Cortex of kidney (tissue), 1 donor: ENCODE measurements at places on chromosomes 13 and 19.

DNA sequence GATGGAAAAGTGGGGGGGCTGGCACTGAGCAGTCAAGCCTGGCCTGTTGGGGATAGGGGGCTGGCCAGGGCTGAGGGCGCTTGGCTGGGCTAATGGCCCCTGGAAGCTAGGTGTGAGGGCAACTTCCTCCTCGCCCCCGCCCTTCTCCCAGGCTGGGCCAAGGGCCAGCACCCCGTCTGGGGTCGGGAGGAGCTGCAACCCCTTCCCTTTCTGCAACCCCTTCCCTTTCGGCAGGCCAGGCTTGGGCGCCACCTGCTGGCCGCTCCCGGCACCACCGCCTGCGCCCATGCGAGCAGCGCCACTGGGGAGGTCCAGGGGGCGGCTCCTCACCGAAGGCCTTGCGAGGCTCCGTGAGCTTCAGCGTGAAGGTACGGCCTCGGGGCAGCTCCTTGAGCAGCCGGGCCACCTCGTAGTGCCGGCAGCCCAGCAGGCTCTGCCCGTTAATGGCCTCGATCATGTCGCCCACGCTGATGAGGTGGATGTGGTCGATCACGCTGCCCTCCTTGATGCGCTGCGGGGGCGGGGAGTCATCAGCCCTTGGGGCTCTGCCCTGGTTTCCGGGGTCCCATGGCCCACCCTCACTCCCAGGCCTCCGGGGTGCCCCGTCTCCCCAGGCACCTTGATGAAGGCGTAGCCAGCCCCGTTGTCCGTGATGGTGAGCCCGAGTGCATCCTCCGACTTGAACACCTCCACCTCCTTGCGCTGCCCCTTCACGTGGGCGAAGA, 5.0 kb upstream of the PTGER1 start:
- DNase-seq, result no peak

DNA sequence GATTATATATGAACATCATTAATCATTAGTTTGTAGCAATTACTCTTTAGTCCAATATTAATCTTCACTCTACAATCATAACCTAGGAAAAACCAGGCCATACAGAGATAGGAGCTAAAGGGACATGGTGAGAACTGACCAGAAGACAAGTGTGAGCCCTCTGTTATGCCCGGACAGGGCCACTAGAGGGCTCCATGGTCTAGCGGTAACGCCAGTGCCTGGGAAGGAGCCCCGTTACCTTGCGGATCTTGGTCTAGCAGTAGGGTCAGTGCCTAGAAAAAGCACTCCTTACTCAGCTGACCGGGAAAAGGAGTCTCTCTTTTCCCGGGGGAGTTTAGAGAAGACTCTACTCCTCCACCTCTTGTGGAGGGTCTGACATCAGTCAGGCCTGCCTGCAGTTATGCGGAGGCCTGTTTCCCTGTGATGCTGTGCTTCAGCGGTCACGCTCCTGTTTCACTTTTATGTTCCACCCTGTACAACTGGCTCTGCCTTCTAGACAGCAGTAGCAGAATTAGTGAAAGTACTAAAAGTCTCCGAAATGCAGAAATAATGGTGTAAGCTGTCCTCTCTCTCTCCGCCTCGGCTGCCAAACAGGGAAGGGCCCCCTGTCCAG, 13.8 kb downstream of the OR7D4 start:
- DNase-seq, result no peak

DNA sequence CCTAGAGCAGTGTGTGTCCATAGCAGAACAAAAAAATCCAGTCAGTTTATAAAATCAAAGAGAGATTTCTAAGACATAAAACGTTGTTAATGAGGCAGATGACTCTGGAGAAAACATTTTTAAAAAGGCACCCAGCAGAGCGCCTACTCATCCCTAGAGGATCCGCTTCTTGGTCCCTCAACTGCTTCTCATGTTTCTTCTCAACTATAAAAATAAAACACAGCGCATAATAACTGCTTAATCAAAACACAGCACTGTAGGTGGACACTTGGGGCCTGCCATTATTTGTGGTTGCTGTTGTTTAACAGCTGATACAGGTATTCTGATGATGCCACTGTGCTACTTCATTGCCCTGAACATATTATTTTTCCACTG, 347.9 kb downstream of the FGF9 start:
- no peak for DNase-seq

GRCh38 chr13:63838366-63839110, 2422.9 kb upstream of the PCDH20 start:
- no peak for DNase-seq

DNA sequence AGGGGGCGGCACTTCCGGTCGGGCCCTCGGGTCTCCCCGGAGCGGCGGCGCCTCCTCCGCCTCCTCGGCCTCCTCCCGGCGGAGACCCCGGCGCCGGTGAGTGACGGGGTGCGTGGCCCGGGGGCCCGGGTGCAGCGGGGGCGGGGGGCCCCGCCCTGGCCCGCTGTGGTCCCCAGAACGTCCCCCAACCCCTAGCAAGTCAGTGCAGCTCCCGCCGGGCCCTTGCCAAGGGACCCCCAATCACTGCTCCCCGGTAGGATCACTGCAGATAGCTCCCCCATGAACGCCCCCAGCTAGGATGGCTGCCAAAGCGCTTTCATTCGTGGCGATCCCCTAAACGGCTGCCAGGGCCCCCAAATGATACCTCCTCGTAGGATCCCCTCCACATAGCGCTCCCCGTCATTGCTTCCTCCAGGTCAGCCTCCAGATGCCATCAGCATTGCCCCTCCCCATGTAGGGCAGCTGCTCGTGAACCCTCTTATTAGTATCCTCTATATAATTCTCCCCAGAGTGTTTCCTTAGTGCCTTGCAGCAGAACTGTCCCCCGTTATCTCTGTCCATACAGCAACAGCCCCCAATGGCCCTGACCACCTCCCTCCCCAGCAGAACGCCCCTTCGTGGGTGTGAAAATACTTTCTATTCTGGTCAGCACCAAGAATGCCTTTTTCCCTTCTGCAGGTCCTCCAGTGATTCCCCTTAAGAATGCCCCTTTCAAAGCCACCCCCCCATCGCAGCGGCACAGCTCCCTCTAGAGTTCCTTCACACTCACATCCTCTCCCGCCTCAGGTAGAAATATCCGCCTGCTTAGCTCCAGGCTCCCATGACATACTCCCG, at the start of gene ZNF865:
TSS of gene ZNF865 (plus strand) at position 11 of the 834 bp plus-strand sequence. CDS start 7,972 bp downstream, outside the sequence.
- no peak for DNase-seq

DNA sequence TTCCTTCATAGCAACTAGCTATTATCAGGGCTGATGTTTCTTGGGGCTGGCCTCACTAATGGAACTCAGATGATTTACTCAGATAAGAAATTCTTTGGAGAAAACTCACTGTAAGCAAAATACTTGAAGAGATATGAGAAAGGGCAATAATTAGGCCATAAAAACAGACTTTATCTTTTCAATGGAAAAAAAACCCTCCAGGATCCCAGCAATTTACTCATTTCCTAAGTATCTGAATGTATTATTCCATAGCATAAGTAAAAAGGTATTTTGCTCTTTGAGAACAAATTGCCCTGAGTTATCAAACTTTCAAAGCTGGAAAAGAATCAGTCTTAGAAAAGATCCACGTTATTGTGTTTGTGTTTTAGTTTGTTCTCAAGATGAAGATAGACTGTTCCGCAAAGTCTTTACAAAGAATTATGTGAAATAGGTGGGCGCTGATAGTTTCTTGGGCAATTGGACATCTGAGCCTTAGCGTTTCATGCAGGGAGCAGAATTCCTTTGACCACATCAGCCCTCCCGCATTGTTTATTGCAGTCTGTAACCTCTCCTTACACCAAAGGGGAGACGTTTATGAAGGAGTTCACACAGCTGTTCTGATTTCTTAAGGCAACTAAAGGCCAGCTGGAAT, 29.1 kb upstream of the CSNK1A1L start:
- DNase-seq, result no peak

GRCh38 chr13:77876176-77876575, 42.5 kb downstream of the EDNRB start:
- DNase-seq, result no peak

GRCh38 chr13:37360556-37360955, 238.0 kb downstream of the POSTN start:
- DNase-seq, result no peak

DNA sequence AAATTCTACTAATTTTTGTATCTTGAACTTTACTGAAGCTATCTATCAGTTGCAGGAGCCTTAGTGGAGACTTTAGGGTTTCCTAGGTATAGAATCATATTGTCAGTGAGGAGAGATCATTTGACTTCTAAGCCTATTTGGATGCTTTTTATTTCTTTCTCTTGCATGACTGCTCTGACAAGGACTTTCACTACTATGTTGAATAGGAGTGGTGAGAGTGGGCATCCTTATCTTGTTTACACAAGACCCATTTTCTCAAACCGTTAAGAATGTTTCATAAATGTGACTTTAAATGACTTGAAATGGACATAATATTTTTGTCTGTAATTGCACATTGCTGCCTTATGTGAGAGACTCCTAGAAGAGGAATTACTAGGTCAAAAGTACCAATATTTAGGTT, 17.9 kb upstream of the CSNK1A1L start:
- DNase-seq, result no peak

DNA sequence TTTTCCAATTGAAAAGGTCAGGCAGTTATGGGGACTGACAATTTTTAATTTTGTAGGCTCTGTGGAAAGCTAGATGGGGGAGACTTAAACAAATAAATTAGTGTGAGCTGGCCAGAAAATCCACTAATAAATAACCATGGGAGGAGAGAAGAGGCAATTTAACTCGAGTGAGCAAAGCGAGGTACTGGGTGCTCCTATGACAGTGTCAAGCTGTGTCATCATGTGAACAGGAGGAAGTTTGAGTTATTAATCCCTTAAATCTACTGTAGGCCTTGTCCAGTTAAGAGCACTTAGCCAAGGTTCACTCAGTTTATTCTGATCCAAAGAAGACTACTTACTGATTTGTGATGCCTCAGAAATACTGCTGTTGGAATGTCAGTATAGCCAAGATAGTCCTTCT, 122.8 kb downstream of the OXGR1 start:
- no peak for DNase-seq

DNA sequence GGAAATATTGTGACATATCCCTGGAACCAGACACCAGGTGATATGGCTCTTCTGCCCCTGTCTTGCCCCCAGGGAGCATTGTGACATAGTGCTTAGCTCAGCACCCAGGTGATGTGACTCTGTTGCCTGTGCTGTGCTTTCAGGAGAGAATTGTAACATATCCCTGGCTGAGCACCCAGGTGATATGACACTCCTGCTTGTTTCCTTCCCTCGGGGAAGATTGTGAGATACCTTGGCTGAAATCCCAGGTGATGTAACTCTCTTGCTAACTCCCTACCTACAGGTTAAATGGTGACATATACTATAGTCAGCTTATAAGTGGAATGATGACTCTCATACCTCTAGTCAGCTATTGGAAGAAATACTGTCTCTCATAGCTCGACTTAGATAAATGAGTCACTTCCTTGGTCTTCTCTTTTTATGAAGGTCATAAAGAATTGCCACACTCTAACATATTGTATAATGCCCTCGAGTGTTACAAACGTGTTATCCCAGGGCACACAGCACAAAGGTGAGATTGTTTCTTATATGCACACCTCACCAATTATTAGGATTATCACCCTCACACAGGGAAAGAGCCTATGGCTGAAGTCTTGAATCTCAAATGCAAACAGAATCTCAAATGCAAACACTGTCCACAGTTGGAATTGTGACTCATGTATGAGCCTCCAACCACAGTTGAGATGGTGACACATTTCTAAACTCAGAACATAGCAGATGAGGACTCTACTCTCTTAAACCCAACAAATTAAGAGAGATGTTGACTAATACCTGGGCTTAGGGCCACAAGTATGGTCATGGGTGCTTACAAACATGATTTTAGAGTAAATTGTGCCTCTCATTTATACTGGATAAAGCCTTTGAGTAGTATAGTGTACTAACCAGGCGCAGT, 32.7 kb upstream of the ZNF254 start:
- DNase-seq, result no peak

DNA sequence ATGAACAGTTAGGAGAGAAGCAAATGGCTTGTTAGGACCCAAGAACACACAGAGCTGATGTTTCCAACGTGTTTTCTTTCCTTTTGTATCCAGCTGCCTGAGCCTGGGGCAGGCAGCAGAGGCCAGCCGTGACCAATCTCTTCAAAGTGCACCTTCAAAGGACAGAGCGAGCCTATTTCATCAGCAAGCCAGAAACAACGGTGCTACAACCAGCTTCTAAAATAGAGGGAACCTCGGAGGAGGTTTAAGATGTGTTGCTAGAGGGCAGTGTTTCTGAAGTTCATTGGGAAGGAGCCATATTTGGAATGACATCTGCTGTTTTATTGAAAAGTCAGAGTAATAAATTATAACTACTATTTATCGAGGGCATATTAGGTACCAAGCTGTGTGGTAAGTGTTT, 56.2 kb upstream of the RFC3 start:
- no peak for DNase-seq

DNA sequence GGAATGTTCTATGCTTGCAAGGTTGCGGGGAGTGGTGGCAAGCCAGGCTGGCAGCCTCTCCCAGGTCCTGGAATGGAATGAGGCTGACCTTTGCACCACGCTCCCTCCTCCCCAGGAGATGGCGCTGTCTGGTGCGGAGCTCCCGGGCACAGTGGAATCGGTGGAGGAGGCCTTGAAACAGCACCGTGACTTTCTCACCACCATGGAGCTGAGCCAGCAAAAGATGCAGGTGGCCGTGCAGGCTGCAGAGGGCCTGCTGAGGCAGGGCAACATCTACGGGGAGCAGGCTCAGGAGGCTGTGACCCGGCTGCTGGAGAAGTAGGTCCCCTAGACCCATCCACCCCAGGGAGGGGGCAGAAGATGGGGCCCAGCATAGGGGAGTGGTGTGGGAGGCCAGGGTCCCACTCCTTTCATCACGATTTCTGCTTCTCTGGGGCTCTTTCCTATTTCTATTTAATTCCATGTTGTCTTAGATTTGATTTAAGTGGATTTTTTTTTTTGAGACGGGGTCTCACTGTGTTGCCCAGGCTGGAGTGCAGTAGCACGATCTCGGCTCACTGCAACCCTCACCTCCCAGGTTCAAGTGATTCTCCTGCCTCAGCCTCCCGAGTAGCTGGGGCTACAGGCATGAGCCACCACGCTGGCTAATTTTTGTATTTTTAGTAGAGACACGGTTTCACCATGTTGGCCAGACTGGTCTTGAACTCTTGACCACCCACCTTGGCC, 53.2 kb upstream of the SHKBP1 start:
- DNase-seq, result no peak

GRCh38 chr13:19838865-19839275, 24.6 kb downstream of the ZMYM5 start:
- no peak for DNase-seq

DNA sequence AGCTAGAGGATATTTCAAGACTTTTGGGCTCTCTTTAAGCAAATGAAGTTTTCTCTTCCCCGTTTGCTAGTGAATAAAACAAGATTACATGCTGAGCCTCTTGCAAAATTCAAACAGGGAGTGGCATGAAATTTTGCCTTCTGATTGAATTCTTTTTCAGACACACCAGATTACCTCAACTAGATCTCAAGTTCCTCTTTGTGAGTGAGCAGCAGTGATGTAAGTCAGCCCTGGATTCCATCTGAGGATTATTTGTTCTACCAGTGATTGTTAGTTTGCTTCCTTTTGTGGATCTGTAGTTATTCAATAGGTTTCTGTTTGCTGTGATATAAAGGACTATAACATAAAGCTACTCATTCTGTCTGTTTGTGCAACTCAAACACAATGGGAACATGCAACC, 407.7 kb downstream of the LMO7 start:
- DNase-seq, result no peak

GRCh38 chr13:110311443-110312338, 4.6 kb downstream of the COL4A2 start:
- no peak for DNase-seq
